ENCODE measurements at places on chromosomes 3 and 15.

DNA sequence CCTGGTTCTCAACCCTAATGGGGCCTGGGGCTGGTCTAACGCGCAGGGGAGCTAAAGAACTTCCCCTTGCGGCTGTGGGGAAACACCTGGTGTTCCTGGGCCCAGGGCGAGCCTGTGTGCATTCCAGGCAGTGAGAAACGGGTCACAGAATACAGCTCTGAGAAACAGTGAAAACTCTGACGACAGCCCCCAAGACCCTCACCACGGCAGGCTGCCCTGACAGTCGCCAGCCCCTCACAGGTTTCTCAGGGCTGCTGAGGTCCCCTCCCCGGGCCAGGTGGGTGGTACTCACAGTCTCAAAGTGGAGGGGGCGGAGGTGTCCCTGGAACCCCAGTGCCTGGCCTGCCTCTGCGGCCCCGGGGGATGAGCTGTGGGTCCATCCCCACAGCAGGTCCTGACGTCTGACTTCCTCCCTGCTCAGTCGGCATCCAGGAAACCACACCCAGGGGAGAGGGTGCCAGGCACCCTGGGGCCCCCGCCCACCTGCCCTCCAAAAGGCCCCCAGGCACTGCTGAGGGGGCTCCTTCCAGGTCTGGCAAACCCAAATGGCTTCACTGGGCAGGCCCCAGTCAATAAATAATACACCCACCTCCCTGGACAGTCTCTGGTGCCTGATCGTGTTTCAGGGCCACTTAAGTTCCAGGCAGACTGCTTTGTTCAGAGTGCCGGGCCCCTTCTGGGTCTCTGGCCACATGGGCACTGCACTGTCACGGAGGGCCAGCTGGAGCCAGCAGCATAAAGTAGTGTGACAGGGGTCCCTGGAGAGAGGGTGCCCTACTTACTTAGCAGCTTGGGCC is 57.7 kb downstream of the IQSEC1 start:
- no peak for DNase-seq

- no peak for DNase-seq
Measured at GRCh38 chr3:57093971-57094535, 33.6 kb downstream of the SPATA12 start.

GRCh38 chr15:49238342-49238741 is 68.3 kb downstream of the GALK2 start:
- no peak for DNase-seq

DNA sequence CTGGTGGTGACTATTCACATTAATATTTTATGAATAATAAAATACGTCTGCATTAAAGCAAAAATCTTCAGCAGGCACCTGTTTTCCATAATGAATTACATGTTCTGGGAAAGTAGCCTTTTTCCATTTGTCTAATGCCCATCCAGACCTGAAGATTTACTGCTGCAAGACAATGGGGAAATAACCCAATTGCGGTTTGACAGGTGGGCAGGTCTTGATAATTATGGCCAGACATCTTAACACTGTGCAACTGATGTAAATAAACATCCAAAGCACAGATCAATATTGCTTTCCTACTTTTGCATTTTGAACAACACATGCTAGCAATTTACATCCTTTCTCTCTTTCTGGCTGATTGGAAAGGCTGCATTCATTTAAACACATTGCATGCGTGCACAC is 173.9 kb downstream of the MEIS2 start:
- no peak for DNase-seq

GRCh38 chr3:46490338-46491084 is 7.3 kb upstream of the RTP3 start:
- no peak for DNase-seq

- no peak for DNase-seq
Measured at GRCh38 chr15:33677238-33677830, 291.0 kb upstream of the CHRM5 start.

DNA sequence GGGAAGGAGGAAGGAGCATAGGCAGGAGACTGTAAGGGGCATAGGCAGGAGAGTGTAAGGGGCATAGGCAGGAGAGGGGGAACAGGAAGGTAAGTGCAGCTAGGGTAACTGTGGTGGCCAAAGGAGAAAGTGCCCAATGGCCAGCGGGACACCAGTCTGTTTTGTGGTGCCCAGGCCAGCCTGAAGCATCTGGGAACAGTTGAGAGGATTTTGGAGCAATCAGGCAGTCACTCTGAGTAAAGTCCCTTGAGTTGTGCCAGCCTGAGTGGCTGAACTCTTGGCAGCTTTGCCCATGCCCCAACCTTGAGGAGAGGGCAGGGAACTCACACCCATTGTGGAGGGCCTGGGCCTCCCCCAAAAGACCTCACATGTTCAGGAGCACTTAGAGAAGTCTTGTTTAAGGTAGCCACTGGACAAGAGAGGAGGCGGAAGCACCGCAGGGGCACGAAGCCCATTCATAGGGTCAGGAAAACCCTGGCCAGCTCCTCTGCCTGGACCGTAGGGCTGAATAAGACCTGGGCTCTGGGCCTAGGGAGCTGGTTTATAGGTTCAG is 3.5 kb upstream of the TGM5 start:
- DNase-seq = no peak

DNA sequence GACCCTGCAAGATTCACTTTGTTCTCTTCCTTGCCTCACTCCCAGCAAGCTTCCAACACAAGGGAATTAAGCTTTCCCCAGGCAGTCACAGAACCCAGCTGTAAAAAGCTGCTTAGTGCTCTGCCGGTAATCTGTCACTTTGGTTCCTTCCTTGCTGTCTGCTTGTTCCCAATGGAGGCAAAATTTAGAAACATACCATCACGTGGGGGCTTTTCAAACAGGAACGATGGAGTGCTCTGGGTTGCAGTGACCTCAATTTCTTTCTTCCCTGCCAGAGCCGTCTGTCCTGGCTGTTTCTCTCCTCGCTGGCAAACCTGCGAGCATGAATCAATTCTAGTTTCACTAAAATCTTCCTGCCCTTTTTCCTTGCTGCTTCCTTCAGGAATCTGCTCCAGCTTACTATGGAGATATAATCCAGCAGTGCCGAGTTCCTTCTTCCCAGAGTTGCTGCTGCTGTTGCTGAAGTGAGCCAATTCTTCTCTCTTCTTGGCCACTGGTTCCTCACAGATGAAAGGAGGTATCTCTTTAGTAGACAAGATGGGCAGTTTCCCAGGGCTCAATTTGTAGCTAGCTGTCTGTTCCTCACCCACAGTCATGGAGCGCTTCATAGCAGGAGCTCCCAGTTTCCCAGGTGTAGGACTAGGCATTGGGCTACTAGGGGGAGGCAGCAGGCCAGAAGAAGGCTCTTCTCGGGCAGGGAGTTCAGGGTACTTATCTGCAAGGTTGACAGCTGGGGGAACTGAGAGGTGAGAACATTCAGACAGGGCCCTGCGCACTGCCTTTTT is 88.1 kb downstream of the DHX30 start:
- DNase-seq = no peak

DNA sequence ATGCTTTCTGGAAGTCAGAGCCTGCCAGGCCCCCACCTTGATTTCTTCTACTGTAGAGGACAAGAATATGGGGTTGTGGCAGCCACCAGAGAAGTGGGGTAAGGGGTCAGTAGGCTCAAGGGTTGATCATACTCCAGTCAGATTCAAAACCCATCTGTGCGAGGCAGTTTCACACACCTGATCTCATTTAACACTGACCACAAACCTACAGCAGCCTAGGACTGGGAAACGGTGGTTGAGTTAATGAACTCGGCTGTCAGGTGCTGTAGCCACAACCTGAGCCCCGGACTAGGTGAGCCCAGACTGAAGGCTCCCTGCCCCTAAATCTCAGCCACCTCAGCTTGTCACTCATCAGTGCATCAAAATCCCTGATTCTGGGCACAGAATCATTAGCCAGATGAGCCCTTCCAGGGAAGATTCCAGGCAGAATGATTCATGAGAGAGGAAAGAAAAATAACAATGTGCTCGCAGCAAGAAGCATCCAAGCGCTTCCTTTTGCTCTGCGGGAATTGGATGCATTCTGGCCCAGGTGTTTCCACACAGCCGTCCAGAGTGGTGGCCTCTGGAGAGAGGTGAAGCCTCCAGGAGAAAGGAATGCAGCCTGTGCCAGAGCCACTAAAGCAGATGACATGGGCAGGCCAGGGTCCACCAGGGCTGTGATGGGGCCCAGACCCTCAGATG is 102.1 kb downstream of the SRGAP3 start:
- no peak for DNase-seq

GRCh38 chr3:48776854-48777253 is 59.8 kb upstream of the IP6K2 start:
- no peak for DNase-seq

GRCh38 chr15:36344887-36345286 is 234.5 kb upstream of the CDIN1 start:
- no peak for DNase-seq

DNA sequence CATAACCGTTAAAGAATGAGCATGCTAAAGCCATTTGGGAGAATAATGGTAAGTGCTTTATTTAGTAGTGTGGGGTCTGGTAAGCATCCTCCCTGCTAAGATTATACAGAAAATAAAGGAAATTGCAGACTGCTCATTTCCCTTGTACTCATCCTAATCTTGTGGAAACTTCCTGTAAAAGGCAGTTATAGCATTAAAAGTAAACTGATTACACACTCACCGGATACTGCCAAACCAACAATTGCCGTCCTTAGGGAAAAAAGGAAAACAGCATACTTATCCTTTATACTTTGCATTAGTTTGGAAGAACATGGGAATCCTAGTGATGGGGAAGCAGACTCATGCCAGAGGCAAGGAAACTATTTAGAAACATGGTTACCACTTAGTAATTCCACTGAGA is 5.3 kb upstream of the SPRED1 start:
- DNase-seq = no peak

DNA sequence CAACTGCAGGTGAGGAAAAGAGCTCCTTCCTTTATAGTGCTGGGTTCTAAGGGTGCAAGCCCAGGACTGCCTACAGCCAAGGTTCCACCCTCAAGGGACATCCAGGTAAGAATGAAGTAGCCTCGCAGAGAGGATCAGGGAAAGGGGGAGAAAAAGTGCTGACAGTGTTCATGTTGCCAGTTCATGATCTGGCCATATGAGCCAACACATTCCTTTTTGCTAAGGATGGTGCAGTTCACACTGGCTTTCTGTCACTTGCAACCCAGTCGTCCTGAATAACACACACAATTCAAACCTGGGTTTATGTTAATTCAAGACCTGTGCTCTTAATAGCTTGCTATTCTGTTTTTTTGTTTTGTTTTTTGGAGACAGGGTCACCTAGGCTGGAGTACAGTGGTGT is 9.0 kb downstream of the CLN6 start:
- DNase-seq = no peak

DNA sequence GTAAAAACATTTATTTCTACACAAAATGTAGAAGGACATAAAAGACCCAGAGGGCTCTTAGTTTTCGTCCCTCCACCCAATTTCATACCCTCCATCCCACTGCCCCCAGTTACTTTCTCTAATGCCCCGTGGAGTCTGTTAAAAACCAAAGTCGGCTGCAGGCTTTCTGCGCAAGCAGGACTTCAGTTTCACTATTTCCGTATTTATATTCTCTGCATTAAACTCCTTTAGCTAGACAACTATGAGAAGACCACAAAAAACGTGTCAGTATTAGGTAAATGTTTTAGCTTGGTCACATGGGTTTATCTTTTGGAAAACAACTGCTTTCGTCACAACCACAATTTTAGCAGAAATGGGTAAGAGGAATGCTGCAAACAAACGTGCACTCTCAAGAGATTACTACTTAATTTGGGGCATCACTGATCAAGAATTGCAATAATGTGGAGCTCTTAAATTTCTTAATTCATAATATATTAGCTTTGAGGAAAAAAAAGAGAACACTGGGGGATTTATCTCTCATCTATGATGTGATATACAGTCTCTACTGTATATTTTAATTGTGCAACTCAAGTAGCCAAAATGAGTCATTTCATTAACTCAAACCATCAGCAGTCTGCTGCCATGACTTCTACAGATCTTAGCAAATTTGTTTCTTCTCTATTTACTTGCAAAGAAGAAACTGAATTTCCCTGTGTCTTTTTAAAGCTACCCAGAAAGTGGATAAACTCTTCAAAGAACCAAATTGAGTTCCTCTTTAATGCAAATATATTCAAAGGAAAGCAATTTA is 740 bp upstream of the NSMCE3 start:
- DNase-seq = no peak

DNA sequence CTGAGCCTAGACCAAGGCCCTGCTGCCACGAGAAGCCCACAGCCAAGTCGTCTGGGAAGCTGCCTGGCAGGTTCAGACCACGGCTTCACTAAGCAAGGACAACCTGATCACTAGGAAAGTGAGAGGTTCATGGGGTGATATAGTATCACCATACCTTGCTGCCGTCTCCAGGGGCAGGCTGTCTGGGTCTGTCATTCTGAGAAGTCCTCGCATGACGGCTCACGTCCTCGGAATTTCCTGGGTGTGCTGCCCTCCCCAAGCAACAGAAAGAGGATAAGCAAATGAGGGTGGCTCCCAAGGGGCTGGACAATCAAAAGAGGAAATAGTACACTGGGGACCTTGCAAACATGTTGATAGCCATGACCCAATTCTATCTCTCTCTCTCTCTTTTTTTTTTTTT is 207.4 kb upstream of the IGF1R start:
- DNase-seq = no peak

DNA sequence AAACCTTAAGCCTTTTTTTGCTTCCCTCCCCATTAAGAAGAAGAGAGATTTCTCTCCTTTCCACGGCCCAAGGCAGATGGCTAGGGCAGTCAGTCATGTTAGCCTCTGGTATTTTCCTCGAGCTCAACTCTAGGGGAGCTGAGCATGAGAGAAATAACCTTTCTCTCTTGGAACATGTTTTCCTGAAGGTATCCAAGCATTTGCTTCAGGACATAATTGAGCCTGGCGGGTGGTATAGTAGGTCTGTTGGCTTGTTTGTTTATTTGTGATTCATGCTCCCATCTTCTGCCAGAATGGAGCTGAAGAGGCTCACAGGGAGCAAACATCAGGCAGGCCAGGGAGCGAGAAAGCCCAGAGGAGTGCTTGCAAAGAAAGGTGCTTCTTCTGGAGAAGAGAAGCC is 102.5 kb downstream of the MESD start:
- DNase-seq = no peak

GRCh38 chr3:25096536-25096935 is 331.5 kb upstream of the RARB start:
- no peak for DNase-seq

DNA sequence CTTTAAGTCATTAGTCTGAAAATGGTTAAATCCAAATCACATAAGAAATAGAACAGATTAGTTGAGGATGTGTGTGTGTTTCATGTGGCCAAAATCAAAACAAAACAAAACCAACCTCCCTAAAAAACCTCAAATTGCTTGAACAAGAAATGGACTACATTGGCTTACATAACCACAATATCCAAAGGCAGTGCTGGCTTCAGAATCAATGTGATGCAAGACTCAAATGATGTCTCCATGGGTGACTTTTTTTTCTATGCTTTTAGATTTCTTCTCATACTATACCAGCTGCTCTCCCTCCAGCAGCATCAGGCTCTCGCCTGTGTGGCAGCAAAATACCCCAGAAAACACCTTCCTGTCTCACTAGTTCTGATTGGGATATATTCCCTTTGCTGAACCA is 36.0 kb upstream of the CMTM8 start:
- DNase-seq = no peak

DNA sequence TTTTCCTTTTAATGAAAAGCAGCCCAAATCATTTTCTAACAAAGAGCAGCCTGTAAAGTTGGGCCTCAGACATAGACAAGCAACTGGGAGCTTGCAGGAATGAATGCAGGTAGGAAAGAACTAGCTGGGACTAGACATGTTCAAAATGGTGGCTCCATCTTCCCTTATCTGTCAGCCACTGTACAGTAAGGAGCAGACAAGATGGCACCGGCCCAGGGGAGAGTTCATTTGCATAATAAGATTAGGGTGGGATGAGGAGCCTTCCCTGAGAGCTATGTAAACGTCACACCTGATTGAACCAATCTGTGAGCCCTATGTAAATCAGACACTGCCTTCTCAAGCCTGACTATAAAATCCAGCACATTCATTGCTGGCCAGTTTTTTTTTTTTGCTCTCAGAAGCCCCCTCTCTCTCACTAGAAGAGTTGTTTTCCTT is 59.7 kb upstream of the GK5 start:
- no peak for DNase-seq
